Epithelial cell of proximal tubule (primary cell): ENCODE measurements at places on chromosomes 2 and 18. TPM values are rescaled to one million over a fixed set of nuclear protein-coding genes. Genes with fewer than 3 reads are reported as not detected.

SLC38A11 gene
- total RNA-seq: 0.17 TPM in 1 of 2 replicates, not detected in the other

TEKT4 gene
- total RNA-seq: not detected in 2 replicates

INO80B gene
- 5.3 and 7.0 TPM in 2 replicates for total RNA-seq

CCDC178 gene
- 0.58 TPM in 1 of 2 replicates, not detected in the other for total RNA-seq

FTCDNL1 gene
- 0.06 and 1.2 TPM in 2 replicates for total RNA-seq

EPB41L5 gene
- total RNA-seq: 17.9 and 27.0 TPM in 2 replicates

CDH19 gene
- not detected in 2 replicates for total RNA-seq

PLEK gene
- total RNA-seq: not detected in 2 replicates

TRIM43 gene
- not detected in 2 replicates for total RNA-seq

KRTCAP3 gene
- 10.0 and 20.5 TPM in 2 replicates for total RNA-seq

TTN gene
- 0.12 TPM in 1 of 2 replicates, not detected in the other for total RNA-seq

CXCR1 gene
- total RNA-seq: not detected in 2 replicates
